Hepatic stellate cell (primary cell): ENCODE measurements at places on chromosomes 2 and 18.
A peak's percentile ranks its signal among the peaks of the same experiment; 100 is the strongest.

DNA sequence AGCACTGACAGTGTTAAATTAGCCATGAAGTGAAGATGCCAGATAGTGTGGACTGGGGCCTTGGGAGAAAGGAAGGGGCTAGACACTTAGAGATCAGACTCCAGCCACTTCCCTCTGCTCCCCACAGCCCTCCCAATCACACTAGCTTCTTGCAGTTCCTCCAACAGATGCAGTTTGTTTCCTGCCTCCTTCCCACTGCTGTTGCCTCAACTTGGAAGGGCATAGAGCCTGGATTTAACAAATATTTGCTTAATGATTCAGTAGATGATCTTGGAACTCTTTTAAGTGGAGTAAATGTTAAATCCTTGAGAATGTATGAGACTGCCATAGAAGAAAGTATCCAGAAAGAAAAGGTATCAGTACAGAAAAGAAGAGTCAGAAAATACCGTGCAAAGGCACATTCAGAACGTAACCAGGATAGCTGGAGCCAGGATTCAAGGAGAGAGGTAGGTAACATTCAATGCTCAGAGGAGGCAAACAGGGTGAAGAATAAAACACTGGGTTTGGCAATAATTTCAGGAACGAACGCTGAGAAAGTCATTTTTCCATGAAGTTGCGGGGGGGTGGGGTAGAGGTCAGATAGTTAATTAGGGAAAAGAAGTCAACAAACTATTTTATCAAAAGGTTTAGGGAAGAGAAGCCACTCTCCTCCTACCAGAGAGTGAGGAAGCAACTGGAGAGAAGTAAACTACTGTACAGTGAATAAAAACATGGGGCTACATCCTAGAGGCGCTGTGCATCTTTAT, 1.3 kb upstream of the BZW1 start:
- peak; percentile 65 for DNase-seq

DNA sequence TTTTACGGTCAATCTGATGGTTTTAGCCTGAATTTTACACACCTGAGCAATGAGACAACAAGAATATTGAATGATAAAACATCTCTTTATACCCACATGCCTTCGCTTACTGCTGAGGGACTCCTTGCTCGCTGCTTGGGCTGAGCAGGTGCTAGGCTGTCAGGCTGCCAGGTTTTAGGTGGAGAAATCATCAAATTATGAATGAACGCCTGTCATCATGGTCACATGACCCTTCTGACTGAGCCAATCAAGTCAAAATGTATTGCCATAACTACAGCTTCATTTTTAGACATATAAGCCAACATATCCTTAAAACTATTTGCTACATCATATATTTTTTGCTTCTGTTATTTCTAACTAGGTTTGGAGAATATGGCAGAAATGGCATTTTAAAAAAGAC, 274.0 kb downstream of the LNPK start:
- no peak for DNase-seq

- DNase-seq = no peak
These were observed 153.1 kb downstream of the TTC27 start for GRCh38 chr2:32780961-32781360.

DNA sequence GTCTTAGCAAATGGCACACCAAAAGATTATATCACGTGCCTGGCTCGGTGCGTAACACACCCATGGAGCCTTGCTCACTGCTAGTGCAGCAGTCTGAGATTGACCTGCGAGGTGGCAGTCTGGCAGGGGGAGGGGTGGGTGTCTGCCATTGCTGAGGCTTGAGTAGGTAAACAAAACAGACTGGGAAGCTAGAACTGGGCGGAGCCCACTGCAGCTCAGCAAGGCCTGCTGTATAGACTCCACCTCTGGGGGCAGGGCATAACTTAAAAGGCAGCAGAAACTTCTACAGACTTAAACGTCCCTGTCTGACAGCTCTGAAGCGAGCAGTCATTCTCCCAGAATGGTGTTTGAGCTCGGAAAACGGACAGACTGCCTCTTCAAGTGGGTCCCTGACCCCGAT, 55.9 kb upstream of the FSHR start:
- DNase-seq = no peak

DNA sequence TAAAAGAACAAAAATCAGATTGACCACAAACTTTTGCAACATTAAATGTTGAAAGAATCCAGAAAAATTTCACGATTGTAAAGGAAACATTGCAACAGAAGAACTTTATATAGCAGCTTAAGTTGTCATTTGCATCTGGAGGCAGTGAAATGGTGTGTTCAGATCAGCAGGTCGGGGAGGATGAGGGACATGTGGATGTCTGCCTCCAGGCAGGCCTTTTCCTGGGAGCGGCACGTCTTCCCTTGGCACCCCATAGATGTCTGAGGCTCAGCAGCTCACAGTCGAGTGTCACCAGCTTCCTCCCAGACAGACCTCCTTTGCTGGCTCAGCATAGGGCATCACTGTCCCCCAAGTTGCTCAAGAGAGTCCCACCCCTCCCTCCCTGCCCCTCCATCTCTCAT, 44.3 kb upstream of the ASB1 start:
- DNase-seq = no peak

DNA sequence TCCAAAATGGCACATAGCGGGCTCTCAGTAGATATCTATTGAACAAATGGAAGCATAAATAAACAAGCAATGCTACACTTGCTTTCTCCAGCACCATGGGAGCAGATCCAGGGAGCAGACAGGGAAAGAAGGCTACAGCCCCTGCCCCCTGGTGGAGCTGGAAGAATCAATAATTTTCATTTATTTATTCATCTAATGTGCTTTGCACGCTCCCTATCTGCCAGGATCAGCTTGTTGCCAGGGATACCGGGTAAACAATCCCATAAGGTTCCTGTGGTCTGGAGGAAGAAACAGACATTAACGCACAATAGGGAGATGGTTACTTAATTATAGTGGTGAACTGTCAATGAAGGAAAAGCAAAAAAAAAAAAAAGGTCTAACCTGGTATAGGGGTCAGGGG, 40.1 kb upstream of the CLASP1 start:
- peak; percentile 72 for DNase-seq

DNA sequence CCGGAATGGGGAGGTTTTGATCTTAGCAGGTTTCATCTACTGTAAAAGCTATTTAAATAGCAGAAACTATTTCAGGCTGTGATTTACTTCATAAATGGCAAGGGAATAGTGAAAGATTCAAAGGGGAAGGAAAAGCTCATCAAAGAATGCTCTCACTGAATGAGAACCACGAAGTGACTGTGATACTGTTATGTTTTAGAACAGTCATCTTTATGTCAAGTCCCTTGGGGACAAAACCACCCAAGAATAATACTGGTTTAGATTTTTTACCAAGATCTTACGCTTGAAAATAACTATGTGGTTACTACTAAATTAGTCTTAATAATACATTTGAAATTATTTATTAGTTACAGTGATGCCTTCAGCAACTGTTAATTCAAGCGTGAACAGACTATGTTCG, 28.1 kb downstream of the FARSB start:
- DNase-seq = peak; percentile 24

DNA sequence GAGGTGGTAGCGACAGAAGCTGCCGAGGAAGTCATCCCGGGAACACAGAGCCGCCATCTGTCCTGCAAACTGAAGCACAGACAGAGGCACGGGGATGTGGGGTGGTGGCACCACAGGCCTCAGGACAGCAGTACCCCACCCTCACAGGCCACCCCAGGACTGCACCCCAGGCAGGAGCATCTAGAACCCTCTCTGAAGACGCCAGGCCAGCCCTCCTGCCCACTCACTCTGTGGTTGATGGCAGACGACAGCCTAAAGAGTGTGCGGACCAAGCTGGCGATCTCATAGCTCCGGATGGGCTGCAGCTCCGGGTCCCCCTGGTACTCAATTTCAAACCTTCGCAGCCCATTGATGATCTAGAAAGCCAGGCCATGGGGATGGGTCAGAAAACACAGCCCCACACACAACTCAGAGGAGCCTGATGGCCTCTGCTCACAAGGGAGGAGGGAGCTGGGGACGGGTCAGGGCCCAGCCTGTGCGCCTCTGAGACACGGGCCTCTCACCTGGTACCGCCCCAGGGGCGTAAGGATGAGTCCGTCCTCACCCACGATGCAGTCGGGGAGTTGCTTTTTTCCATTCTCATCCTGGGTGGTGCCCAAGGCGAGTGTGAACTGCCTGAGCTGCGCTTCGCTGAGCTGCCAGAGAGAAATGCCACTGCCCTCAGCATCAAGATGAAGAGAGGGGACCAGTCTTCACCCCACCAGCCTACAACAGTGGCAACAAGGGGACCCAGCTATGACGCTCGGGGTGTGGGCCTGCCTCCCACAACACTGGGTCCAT, 8.1 kb upstream of the CCDC74B start:
- no peak for DNase-seq

GRCh38 chr2:152242787-152243472, 67.4 kb upstream of the STAM2 start:
- no peak for DNase-seq

- DNase-seq = no peak
These were observed 59.1 kb upstream of the BOD1L2 start for GRCh38 chr18:57087644-57088376.

DNA sequence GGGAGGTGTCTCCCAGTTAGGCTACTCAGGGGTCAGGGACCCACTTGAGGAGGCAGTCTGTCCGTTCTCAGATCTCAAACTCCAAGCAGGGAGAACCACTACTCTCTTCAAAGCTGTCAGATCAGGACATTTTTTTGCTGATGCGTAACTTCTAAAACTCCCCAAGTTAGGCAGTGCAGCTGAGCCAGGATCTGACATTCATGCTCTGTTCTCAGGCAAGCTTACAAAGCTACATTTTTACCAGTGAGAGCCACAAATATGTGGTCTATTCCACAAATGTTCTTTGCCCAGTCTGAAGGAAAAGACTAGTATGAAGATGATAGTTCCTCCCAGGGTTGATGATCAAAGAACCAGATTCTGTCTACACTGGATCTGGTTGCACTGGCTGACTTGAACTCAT, 184.1 kb downstream of the MTCL1 start:
- no peak for DNase-seq

GRCh38 chr2:226426292-226426736, 373.3 kb downstream of the IRS1 start:
- DNase-seq = no peak

DNA sequence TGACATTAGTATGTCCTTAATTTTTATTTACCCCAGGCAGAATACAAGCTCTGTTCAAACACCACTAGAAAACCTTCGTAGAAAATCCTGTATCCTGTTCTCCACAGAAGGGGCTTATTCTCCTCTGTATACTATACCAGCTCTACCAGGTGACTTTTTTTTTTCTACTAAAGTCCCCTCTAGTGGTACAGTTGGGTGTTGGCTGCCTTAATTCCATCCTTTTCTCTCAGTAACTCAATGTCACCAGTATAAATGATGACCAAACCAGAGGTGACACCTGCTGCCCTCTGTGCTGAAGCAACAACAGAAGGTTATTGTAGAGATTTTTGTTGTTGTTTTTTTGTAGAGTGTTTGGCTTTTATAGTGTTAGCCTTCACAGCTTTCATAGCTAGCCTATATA, 1322.0 kb downstream of the LRP1B start:
- no peak for DNase-seq

DNA sequence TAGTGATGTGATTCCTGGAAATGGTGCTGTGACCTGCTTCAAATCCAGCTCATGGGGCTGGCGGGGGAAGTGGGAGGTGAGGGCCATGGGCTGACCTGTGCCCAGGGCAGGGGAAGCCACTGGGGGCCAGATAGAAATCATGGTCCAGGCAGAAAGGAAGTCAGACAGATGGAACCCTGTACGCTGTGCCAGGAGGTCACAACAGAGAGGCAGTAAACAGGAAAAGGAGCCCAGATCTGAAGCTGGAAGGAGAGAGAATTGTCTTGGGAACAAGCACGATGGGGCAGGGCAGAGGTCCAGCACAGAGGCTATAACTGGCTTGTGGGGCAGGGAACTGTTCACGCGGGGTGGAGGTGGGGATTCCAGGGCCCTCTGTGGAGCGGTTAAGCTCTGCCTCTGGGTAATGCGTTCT, 76.0 kb downstream of the RNF144A start:
- no peak for DNase-seq

DNA sequence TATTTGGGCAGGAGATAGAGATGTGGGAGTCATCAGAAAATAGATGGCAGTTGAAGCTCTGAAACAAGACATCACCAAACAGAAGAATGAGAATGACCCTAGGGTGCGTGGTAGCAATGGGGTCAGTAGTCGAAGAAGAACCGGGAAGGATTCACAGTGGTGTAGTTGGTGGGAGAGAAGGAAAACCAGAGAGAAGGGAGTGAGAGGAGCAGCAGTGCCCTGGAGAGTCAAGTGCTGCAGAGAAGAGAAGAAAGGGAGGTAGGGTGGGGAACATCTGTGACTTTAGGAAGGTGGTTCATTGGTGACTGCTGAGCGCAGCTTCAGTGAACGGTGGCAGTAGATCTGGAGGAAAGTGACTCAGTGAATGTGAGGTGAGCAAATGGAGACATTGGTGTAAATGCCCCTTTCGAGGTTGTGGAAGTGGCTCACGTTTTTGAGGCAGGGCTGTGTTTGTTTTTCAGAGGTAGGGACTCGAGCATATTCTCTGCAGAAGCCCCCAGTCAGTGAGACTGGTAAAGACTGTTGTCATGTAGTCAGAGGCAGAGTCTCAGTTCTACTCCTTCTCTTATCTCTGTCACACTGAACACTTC, 36.4 kb downstream of the CDC42EP3 start:
- no peak for DNase-seq

DNA sequence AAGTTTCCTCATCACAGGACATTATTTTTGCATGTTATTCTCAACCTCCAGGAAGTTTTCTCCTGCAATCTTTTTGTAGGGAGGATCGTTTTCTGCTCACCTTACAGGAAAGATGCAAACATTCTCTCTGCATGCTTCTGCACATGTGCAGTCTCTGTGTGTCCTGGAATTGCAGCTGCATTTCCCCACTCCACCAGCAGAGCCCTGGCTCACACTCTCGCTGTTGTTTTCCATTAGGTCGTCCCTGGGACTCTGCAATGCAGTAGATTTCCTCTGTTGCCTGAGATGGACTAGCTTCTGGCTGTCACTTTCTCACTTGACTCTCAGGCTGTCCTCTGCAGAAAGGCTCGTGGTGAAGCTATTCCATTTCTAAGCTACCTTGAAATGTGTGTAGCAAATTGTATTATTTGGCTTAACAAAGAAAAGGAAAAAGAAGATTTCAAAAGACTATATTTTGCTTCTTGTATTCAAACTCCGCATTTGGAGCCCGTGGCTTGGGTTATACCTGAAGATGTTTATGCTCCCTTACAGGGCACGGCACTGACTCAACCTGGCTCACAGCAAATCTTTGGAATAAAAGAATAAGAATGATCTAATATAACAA, 346.7 kb downstream of the RAD51AP2 start:
- peak; percentile 16 for DNase-seq

GRCh38 chr2:16386031-16386430, 279.6 kb downstream of the CYRIA start:
- no peak for DNase-seq

DNA sequence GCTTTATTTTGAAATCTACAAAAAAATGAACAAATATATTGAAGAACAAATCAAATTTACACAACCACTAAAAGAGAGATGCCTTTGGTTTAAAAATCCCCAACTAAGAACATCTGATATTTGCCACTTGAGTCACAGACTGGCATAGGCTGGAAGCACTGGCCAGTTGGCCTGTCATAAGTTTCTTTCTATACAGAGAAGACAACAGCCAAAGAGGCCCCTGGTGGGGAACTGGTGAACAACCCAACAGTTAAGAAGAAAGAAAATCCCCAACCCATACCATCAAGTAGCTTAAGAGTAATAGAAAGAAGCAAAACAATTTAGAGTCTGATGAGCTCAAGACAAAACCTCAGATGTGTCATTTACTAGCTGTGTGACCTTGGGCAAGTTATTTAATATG, 45.5 kb downstream of the OSR1 start:
- DNase-seq = peak; percentile 63
